Activated T-cell treated with anti-CD3 and anti-CD28 coated beads for 48 hours (primary cell): ENCODE measurements at places on chromosomes 1 and 21.

GRCh38 chr1:68975212-68975933 lies 478.5 kb upstream of the DEPDC1 start:
- DNase-seq: no peak

GRCh38 chr1:67635055-67635809 lies 49.8 kb upstream of the GADD45A start:
- no peak for DNase-seq

GRCh38 chr1:161869291-161869690 lies 103.2 kb downstream of the ATF6 start:
- DNase-seq: no peak

DNA sequence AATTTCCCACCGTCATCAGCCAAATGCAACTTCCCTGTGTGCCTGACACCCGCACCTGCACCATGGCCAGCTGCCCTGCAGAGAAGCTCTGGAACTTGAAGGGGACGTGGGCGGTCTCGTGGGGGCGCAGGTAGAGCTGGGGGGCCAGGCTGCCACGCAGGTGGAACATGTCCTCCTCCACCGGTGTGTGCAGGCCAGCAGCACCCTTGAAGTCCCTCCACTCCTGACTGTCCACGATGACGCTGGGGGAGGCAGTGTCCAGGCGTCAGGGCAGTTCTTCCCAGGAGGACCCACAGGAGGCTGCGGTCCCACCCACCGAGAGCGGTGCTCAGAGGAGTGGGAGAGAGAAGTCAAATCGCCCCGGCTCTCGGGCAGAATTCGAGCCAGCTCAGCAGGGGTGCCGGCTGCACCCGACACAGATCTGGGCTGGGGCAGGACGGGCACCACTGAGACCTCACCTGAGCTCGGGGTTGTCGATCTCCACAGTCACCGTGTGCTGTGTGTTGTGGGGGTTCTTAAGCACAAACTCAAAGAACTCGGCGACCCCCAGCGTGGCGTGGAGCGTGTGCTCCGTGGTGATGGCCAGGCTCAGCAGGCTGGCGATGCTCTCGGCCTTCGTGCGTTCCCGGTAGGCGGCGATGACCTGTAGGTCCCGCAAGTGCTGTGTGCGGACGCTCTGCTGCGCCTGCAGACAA lies 117.7 kb downstream of the NPHP4 start:
- DNase-seq: no peak

DNA sequence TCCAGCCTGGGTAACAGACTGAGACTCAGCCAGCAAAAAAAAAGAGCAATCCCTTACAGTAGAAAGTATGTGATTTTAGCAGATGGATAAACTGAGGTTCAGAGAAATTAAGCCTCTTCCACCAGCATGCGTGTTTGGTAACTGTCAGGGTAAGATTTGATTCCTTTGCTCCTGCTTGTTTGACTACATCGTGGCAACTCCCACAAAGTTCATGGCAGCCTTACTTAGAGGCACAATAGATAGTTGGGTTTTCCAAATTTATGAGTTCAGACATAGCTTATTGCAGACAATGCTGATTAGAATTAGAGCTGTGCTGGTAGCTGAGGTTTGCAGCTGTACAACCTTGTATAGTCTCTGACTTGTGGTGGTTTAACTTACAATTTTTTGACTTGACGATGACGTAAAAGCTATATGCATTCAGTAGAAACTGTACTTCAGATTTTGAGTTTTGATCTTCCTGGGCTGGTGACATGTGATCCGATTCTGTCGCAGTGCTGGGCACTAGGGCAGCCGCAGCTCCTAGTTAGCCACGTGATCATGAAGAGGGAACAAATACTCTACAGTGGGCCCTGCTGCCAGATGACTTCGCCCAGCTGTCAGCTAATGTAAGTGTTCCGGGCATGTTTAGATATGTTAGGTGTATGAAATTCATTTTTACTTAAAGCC lies 167.8 kb downstream of the DHRS3 start:
- no peak for DNase-seq

- no peak for DNase-seq
Observed at GRCh38 chr1:58316141-58316540, 230.4 kb downstream of the OMA1 start.
